ENCODE measurements at places on chromosomes 2 and 18.

DNA sequence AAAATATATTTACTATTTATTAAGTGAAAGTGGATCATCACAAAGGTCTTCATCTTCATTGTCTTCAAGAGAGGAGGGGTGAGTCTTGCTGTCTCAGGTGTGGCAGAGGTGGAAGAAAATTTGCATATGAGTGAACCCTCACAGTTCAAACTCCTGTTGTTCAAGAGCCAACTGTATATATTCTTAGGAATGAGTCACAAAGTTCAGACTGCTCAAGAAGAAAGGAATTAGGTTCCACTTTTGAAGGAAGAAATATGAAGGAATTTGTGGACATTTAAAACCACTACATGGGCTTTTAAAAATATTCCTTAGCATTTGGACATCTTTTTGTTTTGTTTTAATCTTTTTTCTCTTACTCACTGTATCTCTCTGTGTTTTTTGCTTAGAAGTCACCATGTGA, 212.6 kb downstream of the INSIG2 start:
- no peak for DNase-seq

DNA sequence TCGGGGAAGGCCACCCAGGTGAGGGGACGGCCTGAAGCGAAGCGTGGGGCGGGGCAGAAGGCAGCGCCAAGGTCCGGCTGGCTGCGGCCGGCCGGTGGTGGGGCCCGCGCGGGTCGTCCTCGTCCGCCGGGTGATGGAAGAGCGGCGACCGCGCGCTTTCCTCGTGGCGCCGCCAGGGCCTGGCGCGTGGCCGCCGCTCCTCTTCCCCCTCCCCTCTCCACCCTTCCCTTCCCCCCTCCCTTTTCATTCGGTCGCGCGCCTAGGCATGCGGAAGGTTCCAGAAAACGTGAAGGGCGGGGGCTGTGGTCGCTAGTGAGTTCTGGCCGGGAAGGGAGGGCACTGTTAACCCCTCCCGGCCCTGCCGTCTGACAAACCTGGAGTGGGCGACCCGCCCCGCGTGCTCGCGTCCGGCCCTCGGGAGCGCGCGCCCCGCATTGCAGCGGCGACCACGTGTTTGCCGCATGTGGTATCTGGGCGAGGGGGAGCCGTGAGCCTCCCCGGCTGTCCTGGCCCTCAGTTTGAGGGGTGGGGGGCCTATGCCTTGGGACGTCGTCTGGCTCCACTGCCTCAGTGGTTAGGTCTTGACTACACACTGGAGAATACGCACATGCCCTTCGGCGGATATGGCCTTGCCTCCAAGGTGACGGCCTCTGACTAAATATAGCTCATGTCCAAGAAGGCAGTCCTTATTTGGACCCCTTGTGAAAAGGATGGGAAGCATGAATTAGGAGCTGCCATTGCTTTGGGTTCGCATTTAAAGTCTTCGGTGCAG, 579 bp downstream of the MAT2A start:
- DNase-seq, result peak; percentile 34

GRCh38 chr2:109511168-109511567, 102.6 kb downstream of the SEPTIN10 start:
- DNase-seq, result no peak

GRCh38 chr18:34848695-34849094, 138.6 kb downstream of the DTNA start:
- DNase-seq, result no peak

- DNase-seq, result no peak
These were observed 98.1 kb upstream of the BCL2L11 start for GRCh38 chr2:111022633-111023032.

- DNase-seq, result no peak
These were observed 35.8 kb downstream of the FAM178B start for GRCh38 chr2:96950381-96951124.

DNA sequence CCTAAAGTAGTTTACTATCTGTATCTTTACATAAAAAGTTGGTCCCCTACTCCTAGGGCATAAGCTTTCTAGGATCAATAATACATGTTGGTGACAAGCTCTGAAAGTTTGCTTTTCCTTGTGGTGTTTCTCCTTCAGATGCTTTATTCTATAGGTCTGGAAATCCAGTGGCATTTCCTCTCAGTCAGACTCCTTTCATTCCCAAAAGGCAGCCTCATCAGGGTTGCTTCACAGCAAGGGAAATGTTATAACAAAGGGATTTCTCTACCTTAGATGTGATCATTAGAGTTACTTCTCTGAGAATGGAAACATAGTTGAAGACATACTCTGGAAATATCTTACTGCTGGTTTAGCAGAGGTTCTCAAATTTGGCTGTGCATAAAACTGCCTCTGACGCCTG, 1072.4 kb upstream of the ZEB2 start:
- DNase-seq, result no peak

GRCh38 chr2:191115391-191115790, 35.4 kb downstream of the STAT4 start:
- no peak for DNase-seq
